ENCODE measurements at places on chromosomes 6 and 20.

GRCh38 chr6:124119596-124119995, 315.9 kb downstream of the NKAIN2 start:
- no peak for DNase-seq

DNA sequence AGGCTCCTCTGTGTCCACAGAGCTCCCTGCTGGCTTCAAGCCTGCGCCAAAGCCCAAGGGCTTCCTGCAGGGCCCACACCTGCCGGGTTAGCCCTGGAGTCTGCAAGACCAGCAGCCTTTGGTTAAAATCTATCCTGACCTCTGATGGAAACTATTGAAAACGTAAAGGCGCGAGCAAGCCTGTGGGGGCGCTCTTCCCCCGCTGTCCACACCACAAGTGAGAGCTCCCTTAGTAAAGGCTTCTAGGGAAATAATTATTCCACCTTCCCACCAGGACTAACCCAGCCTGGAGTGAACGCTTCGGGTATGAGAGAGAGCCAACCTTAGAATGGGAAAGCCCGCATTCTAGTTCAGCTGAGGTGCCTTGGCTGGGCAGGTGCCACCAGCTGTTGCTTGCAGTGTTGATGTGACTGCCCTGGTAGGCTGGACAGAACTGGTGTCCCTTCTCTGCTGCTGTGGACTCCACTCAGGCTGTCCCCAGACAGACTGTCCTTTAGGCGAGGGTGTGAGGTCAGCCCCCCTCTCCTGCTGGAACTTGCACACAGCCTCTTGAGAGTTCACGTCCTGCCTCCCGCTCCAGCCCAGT, 68.7 kb downstream of the SYTL3 start:
- DNase-seq, result no peak

- DNase-seq, result no peak
Measured at GRCh38 chr20:47295921-47296426, 60.5 kb downstream of the ZMYND8 start.

- no peak for DNase-seq
Measured at GRCh38 chr20:63497946-63498935, 642 bp downstream of the EEF1A2 start.

GRCh38 chr20:45832619-45833018, 980 bp upstream of the SNX21 start:
- no peak for DNase-seq

Measured in T-helper 2 cell (primary cell).